ENCODE measurements at places on chromosomes 1 and 21.

DNA sequence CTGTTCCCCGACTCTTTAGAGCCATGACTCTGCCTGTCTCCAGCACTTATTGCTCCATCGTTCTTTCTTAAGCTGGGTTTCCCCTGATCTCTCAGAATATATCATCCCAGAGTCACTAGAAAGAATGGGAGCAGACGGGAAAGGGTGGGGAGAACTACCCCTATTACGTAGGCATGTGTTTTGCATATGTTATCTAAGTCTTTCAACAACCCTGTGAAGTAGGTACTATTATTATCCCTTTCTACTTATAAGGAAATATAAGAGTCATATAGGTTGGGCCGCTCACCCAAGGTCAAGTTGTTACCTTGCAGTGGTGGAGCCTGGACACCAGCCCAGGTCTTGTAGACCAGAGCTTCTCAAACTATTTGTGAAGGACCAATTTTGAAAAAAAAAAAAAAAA lies 38.7 kb downstream of the ELF3 start:
- no peak for DNase-seq

- no peak for DNase-seq
Measured at GRCh38 chr1:7463526-7463925, 307.6 kb upstream of the VAMP3 start.

- no peak for DNase-seq
Measured at GRCh38 chr1:19006000-19006399, 49.5 kb upstream of the IFFO2 start.

- no peak for DNase-seq
Measured at GRCh38 chr1:43653339-43653738, 3.4 kb downstream of the KDM4A start.

GRCh38 chr1:160741612-160742348 lies 2.7 kb downstream of the SLAMF7 start:
- DNase-seq: no peak

DNA sequence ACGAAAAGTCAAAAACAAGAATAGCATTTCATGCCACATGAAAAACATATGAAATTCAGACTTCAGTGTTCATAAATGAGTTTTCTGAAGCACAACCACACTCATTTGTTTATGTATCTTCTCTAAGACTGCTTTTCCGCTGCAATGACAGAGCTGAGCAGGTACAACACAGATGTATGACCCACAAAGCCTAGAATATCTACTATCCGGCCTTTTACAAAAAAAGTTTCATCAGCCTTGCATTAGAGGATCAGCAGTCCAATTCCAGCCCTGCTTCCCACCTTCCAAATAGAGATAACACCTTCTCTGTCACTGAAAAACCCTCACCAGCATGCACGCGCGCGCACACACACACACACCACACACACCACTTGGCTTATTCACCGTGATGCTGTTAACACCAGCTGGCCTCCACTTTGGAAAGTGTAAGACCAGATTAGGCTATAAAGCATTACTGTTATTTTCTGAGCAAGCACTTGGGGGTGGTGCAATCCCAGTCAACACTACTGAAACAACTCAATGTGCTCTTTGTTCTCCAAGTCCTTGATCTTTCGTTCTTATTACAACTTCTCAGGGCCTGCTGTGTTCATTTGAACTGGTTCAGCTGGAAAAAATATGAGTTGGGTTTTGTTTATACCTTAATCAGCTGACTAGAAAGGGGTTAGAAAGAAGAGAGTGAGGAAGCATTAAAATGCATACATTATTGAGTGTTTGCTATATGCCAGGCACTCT lies 90.0 kb downstream of the GLUL start:
- peak; percentile 71 for DNase-seq

DNA sequence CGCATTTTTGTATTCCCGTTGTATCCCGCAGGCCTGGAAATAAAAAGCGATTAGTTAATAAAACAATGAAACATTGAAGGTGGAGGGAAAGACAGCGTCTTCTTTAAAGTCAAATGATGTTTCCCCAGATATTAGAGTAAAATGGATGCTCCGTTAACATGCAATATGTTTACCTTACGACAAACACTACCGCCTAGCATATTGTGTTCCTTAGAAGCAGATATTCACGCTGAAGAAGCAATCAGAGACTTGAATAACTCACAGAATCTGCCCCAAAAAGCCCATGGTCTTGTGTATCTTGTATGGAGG lies 583 bp upstream of the B4GALT3 start:
- no peak for DNase-seq

DNA sequence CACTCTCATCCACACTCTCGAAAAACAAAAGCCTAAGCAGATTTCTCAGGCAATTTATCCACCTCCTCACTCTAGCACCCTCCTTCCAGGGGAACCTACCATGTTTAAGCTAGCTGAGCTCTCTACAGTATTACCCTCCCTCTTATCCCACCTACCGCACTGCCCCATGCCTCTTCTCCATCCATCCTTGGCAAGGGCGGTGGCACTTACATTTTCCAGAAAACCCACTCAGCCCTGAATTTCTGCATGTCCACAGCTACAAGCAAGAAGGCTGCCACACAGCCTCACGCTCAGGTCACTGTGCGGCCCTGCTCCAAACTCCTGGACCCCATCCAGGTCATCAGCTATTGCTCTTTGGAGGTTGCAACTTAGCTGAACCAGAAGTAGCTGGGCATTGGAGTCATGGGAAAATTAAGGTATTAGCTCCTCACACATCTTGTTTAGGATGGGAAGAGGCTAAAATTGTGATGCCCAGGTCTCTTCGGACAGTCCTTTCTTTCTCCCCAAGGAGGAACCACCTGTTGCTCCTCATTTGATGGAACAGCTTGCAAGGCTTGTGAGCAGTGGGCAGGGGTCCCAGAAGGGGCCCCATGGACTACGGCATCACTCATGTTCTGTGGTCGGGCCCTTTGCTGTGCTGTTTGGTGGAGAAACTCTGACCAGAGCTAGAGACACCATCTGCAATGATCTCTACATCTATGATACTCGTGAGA lies 1.1 kb downstream of the KLHDC9 start:
- no peak for DNase-seq

GRCh38 chr21:17003258-17003615 lies 509.6 kb upstream of the CXADR start:
- DNase-seq: peak; percentile 12

- DNase-seq: no peak
Measured at GRCh38 chr1:173269490-173270230, 62.5 kb upstream of the TNFSF4 start.

DNA sequence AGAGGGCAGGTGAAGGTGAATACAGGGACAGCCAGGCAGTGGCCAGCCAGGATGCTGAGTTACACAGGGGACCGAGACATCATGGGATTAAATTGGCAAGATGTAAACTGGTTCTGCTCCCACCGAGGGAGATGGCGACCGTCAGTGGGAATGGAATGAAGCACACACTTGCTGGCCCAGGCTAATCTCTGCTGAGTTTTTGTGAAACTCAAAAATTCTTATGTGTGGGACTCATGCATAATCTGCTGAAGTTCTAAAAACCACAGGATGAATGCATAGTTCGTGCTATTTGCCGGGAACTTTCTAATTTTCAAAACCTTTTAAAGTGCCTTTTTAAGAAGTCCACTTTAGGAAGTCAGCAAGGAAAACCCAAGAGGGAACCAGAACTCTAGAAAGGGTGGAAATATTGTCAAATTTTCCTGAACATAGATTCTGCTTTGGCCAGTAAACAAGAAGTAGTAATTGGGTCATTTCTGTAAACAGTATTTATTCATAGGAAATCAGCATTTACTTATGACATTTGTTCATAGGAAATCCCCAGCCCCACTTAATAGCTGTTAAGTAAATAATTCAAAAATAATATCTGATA lies 85.4 kb upstream of the ROR1 start:
- no peak for DNase-seq

DNA sequence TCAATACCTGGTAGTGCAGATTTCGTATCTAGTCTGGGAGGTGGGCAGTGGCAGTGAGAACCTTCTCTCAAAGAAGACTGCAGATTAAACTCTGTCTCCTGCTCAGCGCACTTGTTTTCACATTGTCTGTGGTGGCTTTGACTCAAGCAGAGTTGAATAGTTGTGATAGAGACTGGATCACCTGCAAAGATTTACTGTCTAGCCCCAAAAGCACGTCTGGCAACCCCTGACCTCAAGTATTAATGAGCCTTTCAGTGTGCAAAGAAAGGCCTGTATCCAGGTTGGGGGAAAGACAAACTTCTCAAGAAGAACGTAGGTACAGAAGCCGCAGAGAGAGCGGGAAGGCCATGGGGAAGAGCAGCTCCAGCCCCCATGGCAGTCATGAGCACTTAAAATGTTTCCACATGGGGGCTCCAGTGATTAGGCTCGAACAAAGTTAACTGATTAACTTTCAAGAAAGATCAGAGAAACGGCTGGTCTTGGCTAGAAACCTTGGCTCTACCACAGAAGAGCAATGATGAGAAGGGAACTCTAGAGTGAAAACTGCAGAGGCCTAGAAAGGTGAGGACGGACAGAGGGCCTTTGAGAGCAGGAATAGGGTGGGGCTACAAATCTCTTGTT lies 15.2 kb downstream of the HENMT1 start:
- DNase-seq: no peak

GRCh38 chr1:205291596-205291995 lies 29.9 kb downstream of the NUAK2 start:
- no peak for DNase-seq

GRCh38 chr1:45922374-45922773 lies 119.0 kb downstream of the MAST2 start:
- no peak for DNase-seq

DNA sequence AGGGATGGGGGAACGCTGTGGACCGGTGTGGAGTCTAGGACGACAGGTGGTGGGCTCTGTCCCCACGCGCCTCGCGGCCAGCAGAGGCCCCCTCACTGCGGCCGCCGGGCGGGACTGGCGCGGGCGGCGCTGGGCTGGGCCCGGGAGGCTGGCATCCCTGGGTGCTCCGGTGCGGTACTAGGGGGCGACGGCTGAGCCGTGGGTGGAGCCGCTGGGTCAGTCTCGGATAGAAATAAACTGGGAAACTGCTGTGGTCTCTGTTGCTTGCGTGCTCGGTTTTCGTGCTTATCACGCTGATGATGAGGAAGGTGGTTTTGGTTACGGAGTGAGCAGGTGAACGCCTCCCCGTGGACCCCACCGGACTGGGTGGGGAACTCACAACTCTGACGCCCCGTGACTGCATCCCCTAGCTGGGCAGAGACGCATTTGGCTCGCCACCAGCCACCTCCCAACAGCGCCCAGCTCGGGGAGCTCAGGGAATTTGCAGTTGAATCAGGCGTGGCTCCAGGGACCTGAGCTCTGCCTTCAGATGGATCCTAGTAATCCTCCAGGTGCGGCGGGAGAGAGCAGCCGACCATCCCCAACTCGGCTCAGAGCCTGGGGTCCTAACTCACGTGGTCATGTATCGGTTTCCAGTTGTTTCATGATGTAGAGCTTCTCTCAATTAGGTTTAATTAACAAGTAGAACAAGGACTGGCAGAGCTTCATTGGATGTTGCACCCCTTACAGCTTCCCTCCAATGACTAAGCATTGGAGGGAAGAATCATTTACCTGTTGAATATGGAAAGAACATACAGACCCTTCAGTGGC lies 32.1 kb downstream of the HSD17B7 start:
- DNase-seq: peak; percentile 5

GRCh38 chr1:156417401-156418020 lies 48.5 kb downstream of the RHBG start:
- no peak for DNase-seq

GRCh38 chr1:110192541-110192940 lies 17.6 kb upstream of the KCNC4 start:
- DNase-seq: no peak

- no peak for DNase-seq
Measured at GRCh38 chr1:230185076-230186001, 118.3 kb downstream of the GALNT2 start.

DNA sequence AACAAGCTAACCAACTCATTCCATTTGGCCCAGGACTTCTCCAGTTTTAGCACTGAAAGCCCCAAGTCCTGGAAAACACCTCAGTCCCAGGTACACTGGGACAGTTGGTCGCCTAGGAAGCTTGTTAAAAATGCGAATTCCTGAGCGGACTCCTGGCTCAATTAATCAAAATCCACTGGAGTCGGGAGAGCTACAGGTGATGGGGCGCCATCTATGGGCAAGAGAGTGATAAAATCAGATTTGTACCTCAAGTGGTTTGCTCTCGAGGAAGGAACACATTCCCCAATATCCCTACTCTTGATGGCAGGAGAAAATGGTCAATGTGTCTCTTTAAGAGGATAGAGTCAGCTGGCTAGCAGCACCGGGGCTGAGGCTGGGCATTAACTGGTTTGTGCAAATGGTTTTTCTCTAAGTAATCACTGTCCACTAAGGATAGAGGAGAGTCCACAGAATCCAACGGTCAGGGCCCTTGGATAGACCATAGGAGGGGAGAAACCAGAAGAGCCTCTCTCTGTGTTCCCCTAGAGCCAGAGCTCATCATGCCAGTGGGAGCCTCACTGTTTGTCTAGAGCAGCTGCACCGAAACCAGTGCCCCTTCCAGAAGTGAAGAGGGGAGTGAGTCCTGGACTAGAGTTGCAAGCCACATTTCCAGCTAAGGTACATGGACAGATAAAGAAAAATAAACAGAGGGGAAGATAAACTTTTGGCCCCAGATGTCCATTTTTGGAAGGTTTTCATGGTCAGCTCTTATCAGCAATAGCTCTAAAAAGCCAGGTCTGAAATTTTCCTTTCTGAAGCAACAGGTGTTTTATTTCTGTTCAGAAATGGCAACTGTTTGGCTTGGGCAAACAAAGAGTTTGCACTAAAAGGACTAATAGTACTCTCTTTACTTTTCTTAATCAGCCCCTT lies 148.5 kb downstream of the TENT5C start:
- DNase-seq: peak; percentile 86

GRCh38 chr1:17516303-17517214 lies 22.9 kb upstream of the ARHGEF10L start:
- no peak for DNase-seq

- no peak for DNase-seq
Measured at GRCh38 chr1:179091691-179092165, 9.9 kb downstream of the TOR3A start.

All from tongue (tissue), 3 donors.